Activated CD8-positive, alpha-beta memory T cell treated with anti-CD3 and anti-CD28 coated beads for 1 hour (primary cell): ENCODE measurements at places on chromosomes 12 and 14.
A peak's percentile ranks its signal among the peaks of the same experiment; 100 is the strongest.

DNA sequence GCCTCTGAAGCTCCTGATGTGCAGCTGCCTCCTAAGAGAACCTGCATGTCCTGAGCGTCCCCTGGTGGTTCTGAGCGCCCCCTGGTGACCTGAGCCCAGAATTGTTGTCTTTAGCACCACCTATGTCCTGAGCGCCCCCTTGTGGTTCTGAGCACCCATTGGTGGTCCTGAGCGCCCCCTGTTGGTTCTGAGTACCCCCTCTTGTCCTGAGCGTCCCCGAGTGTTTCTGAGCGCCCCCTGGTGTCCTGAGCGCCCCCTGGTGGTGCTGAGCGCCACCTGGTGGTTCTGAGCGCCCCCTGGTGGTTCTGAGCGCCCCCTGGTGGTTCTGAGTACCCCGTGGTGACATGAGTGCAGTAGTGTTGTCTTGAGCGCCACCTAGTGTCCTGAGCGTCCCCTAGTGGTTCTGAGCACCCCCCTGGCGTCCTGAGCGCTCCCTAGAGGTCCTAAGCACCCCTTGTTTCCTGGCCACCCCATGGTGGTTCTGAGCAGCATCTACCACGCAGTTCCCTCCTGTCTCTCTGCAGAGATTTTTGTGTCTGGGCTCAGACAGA, 782.5 kb downstream of the TMEM121 start:
- peak; percentile 30 for DNase-seq

- DNase-seq = no peak
Measured at GRCh38 chr14:31209605-31210004, 2.0 kb upstream of the HECTD1 start.

- DNase-seq = no peak
Measured at GRCh38 chr14:62718629-62719028, 326.6 kb downstream of the KCNH5 start.

DNA sequence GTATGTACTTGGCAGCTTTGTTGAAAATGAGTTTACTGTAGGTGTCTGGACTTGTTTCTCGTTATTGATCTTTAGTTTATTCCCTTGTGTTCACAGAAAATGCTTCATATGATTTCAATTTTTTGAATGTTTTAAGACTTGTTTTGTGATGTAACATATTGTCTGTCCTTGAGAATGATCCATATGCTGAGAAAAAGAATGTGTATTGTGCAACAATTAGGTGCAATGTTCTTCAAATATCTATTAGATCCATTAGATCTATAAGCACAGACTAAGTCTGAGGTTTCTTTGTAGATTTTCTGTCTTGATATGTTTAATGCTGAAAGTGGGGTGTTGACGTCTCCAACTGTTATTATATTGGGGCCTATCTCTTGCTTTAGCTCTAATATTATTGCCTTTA, 879.6 kb upstream of the LRFN5 start:
- DNase-seq = no peak

DNA sequence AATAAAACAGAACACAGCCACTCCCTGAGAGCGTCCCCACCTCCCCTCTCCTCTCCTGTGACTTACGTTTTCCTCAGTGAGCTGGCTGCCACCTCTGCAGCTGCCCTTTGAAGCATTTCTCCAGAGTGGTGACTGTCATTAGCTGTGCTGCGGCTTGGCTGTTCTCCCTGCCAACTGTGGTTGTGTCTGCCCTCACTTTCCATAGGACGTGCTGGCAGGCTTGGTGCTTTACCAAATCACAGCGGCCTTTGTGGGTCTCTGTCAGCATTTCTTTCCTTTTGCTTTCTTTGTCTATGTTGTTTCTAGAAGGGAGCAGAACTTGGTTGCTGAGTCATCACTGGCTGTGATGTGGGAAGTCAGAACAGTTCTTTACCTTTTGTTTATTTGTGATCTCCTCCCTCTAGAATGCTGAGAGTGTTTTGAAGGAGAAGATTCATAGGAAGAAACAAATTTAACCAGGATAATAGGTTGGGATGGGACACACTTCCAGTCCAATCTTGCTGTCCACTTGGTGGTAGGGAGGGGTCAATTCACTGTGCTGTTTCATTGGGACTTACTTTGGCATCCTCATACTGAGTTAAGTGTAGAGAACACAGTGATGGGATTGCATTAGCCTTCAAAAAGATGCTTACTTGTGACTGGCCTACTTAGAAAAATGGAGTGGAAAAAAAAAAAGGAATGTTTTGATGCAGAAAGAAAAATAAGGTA, 88.2 kb downstream of the TMX1 start:
- DNase-seq = no peak

DNA sequence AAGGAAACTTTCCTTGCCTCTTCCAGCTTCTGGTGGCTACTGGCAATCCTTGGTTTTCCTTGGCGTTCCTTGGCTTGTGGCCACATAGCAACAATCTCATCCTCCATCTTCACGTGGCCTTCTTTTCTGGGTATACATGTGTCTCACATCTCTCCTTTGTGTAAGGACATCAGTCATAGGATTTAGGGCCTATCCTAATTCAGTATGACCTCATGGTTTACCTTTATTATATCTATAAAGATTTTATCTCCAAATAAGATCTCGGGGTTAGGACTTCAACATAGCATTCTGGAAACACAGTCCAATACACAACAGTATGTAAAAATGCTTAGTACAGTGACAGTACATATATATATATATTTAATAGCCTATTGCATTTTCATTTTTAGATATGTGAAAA, 58.4 kb upstream of the LRIG3 start:
- no peak for DNase-seq

- no peak for DNase-seq
Measured at GRCh38 chr12:87425942-87426554, 603.2 kb downstream of the C12orf50 start.

DNA sequence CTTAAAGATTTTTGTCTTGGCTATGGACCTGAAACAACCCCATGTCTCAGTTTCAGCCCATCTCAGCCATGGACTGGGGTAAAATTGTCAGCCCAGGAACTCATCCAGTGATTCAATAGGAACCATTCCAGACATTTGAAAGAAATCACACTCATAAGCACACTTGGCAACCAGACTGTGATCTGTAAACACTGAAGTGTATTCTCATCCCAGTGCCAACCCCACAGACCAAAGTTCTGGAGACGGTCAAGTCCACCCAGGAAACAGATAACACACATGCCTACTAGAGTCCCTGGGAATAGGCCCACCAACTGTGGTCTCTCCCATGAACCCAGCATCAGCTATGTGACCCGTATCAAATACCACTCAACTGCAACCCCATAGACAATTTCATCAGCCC, 804.6 kb downstream of the TRHDE start:
- no peak for DNase-seq

GRCh38 chr14:100709289-100710284, 17.1 kb upstream of the DLK1 start:
- DNase-seq = no peak

- DNase-seq = no peak
Measured at GRCh38 chr12:40692765-40693206, 547 bp downstream of the CNTN1 start.

GRCh38 chr12:10158406-10158805, 13.5 kb downstream of the OLR1 start:
- no peak for DNase-seq

GRCh38 chr14:21264025-21264801, 5.0 kb downstream of the HNRNPC start:
- DNase-seq = no peak

- no peak for DNase-seq
Measured at GRCh38 chr12:44571006-44571550, 305.0 kb downstream of the NELL2 start.

GRCh38 chr12:19171731-19172130, 42.2 kb downstream of the PLEKHA5 start:
- DNase-seq = no peak

GRCh38 chr12:132211816-132212215, 67.6 kb downstream of the NOC4L start:
- DNase-seq = no peak

GRCh38 chr12:88111074-88111652, 30.7 kb downstream of the CEP290 start:
- no peak for DNase-seq

GRCh38 chr12:129862561-129863175, 41.2 kb downstream of the TMEM132D start:
- DNase-seq = no peak

DNA sequence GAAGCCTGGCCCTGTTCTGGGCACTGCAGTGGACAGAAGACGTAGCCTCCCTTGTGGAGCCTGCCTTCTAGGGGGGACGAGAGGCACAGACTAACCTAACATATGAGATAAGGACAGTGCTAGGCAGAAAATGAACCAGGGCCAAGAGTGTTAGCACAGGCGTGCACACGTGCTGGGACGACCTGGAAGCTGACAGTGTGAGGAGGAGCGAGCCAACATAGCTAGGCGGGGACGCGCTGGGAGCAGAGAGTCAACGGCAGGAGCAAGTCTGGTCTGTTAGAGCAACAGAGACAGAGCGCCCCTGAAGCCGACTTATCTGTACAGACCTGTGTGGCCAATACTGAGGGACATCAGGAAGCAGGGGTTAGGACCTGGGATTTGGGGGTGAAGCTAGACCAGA, 8.0 kb downstream of the PXMP2 start:
- no peak for DNase-seq

GRCh38 chr12:9667403-9668160, 1.9 kb upstream of the CLEC2D start:
- DNase-seq = no peak

DNA sequence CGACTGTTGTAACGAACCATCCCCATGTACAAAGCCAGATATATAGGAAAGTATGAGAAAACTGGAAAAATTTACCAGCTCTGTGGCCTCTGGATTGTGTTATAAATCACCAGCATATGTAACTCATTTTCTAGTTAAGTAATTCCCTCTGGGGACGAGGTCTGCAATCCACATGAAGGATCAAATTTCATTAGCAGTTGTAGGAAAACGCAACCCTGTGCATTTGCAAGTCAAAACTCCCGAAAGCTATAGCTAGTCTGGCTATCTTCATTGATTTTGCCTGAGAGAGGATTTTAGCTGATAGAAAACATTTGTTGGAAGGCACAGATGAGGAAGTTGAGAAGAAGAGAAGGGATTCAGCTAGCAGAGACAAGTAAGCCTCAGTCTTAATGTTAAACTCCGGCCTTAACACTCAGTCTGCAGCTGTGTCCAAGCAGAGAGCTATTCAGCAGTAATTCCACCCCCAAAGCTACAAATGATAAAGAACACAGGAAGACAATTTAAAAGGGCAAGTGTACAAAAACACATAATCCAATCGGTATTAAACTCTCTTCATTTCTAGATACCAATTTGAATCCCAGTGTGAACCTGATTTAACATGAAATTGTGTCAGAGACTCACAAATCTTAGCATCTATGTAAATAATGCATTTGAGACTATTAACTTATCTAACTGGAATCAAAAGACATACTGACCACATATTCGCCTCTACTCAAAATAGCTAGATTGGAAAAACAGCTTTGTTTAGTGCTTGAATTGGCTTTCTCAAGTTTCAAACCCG, 54.2 kb upstream of the CERS5 start:
- DNase-seq = no peak

DNA sequence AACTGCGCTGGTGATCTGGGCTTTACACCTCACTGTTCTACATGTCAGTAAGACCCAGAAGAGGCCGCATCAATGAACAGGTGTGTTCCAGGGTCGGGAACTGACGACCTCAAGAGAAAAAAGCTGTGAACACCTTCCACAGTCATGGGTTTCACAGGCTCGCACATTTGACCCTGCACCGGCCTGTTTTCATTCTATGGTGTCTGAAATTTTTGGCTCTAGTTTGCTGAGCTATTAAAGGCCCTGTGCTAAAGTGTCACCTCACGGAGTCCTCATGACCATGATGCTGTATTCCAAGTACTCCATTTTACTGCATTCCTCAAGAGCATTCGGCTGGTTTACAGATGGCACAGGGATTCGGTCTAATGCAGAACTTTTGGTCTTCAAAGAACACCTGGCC, 78.9 kb downstream of the KDM2B start:
- no peak for DNase-seq
